HT1080 (cell line): ENCODE measurements at places on chromosomes 3 and 15. TPM values are rescaled to one million over a fixed set of nuclear protein-coding genes. Genes with fewer than 3 reads are reported as not detected.
A peak's percentile ranks its signal among the peaks of the same experiment; 100 is the strongest.

- no peak for DNase-seq
These were observed 40.3 kb downstream of the MBNL1 start for GRCh38 chr3:152309031-152309430.

GRCh38 chr3:97389936-97390335, 374.6 kb upstream of the ARL6 start:
- DNase-seq: no peak

GRCh38 chr3:176321099-176321498, 876.2 kb downstream of the TBL1XR1 start:
- DNase-seq: no peak

GRCh38 chr3:194030372-194030771, 105.6 kb upstream of the HES1 start:
- DNase-seq: no peak

GRCh38 chr15:31352339-31352751, 25.7 kb downstream of the KLF13 start:
- no peak for DNase-seq

GRCh38 chr3:24460974-24461373, 33.7 kb downstream of the THRB start:
- no peak for DNase-seq

GRCh38 chr15:90877315-90877714, 7.0 kb upstream of the FES start:
- DNase-seq: no peak

DNA sequence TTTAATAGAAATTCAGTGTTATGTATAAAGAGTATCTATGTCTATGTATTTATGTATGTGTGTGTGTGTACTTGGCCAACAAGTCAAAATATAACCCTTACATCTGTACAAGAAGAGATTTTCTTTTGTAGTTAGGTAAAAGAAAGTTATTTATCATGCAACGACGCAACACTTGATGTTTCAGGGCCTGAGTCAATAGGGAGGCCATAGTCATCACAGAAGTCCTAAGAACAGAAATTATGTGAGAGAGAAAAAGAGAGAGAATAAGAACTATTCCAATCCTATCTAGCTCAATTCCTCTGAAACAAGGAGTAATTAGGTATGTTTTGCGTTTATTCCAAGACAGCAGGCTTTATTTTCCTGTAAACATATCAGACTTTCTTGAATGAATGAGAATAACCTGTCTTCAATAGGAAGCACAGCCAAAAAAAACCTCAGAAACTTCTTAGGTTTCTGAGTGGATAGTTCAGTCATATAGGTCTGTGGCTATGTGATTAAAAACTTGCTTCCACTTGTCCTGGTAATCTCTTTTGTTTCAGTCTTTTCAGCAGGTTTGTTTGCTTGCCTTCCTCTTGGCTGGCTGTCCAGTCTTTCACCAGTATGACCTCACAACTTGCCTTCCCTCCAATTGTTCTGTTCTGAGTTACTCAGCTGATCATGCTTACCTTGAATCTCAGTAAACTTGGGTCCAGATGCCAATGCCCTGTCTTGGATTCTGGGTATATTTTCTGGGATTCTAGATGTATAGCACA, 382.4 kb upstream of the GBE1 start:
- DNase-seq: peak; percentile 2

DNA sequence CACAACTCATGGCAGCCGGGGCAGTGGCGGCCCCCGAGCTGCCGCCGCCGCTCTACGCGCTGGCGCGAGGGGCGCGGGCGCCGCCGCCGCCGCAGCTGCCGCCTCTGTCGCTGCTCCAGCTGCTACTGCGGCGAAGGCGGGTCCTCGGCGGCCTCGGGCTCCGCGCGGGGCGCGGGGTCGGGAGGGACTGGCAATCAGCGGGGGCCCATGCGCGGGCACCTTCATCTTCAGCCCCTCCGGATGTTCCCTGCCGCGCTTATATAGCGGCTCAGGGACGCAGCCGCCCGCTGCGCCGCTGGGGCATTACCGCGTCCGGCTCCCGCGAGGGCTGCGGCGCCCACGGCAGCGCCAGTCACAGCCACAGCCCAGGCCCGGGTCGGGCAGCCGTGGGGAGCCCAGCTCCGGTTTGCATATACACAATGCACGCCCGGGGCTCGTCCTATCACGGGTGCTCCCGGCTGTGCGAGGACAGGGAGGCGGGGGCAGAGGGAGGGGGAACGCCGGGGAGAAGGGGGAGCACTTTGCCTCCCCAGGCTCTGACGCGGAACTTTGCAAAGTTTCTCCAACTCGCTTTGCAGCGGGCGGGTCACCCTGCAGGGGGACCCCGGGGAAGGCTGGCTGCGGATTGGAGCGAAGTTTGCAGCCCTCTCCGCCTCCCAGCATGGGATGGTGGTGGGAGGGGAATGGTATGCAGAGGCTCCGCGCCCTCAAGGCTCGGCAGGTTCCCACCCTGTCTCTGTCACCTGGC, at the start of gene VGLL3:
TSS of gene VGLL3 (minus strand) at position 416 of the 748 bp plus-strand sequence. CDS start at position 10, 406 bp downstream.
- peak; percentile 54 for DNase-seq

- no peak for DNase-seq
These were observed 353.3 kb upstream of the SUCLG2 start for GRCh38 chr3:68007621-68008226.

DNA sequence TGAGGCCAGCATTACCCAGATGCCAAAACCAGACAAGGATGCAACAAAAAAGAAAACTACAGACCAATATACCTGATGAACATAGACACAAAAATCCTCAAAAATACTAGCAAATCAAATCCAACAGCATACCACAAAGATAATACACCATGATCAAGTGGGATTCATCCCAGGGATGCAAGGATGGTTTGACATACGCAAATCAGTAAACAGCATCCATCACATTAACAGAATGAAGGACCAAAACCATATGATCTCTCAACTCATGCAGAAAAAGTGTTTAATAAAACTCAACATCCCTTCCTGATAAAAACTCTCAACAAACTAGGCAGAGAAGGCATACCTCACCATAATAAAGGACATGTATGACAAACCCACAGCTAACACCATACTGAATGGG, 14.0 kb upstream of the PIAS1 start:
- no peak for DNase-seq

GRCh38 chr3:153397794-153398193, 235.8 kb downstream of the RAP2B start:
- DNase-seq: no peak

- peak; percentile 65 for DNase-seq
These were observed 82.1 kb downstream of the FILIP1L start for GRCh38 chr3:100032243-100032642.

DNA sequence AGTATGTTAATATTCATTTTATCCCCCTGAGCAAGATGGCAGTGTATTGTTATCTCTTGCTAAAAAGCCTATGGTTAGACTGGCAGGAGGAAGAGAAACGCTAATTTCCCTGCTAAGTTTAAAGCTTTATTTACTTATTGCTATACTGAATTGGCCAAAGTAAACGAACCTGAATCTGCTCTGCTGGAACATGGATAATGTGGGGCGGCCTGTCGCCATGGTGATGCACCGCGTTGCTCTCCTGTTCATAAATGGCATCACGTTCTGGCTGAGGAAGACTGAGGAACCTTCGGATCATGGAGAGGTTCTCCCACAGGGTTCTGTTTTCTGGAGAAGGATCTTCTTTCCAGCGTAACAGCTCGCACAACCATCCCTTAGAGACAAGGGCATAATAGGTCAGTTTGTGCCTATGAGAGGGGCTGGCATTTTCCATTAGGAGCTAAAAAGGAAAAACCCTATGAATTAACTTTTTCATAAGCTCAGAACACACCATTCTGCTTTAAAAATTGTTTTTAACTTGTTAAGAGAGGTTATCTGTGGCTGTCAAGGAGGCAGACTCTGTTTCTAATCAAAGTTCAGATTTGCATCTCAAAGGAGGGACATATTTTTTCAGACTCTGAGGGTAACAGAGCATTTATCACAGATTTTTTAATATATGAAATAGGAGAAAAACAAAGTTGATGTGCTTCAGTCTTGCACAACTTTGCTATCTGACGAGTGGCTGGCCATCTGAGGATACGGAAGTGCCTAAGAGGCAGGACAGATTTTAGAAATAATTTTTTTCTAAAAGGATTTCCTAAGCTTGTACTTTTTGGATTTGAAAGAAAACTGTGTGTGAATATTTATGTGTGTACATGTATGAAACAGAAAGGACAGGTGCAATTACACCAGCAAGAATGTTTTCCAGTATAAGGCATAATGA, 73.1 kb downstream of the SATB1 start:
- DNase-seq: no peak

- no peak for DNase-seq
These were observed 451.3 kb downstream of the NTRK3 start for GRCh38 chr15:87805117-87805820.

The CP gene
- total RNA-seq: not detected in 2 replicates

The RETNLB gene
- not detected in 2 replicates for total RNA-seq

The PLA2G4D gene
- total RNA-seq: not detected in 2 replicates

The AEN gene
- 137 and 162 TPM in 2 replicates for total RNA-seq

The TNFSF10 gene
- not detected in 2 replicates for total RNA-seq
